ENCODE measurements at places on chromosomes 1 and 21.

DNA sequence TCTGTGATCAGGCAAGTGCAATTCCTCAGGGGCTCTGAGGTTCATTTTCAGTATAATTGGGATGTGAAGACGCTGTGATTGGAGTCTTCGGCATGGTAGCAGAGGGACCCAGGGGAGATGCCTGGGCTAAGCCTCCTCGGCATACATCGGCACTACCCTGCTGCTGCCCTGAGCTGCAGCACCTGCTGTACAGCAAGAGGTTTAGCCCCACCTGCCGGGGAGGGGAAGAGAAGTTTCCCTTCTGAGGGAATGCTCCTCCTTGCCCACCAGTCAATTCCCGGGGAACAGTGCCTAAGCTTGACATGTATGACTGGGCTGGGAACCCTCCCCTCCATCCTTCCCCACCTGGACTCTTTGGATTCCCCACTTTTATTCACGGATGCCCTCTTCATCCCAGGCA lies 24.9 kb downstream of the CNIH3 start:
- H3K27me3 ChIP-seq: no peaks in the 10 kb centered on the region
- no peak overlapping the region for H3K4me3 ChIP-seq
- H3K36me3 ChIP-seq: no peaks in the 10 kb centered on the region
- no peak overlapping the region for H3K27ac ChIP-seq

- no peak overlapping the region for H3K27ac ChIP-seq
- no peak for DNase-seq
- H3K4me1 ChIP-seq: no peaks in the 10 kb centered on the region
- H3K27me3 ChIP-seq: peaks cover 6% of the 10 kb centered on the region
- no peak overlapping the region for H3K4me3 ChIP-seq
Measured at GRCh38 chr1:56838759-56839158, 15.8 kb upstream of the C8A start.

GRCh38 chr1:231139125-231139649 lies 22.7 kb upstream of the TRIM67 start:
- no peaks in the 10 kb centered on the region for H3K36me3 ChIP-seq
- no peak overlapping the region for H3K27ac ChIP-seq
- no peaks in the 10 kb centered on the region for H3K4me1 ChIP-seq
- no peak overlapping the region for H3K4me3 ChIP-seq
- no peak for DNase-seq

DNA sequence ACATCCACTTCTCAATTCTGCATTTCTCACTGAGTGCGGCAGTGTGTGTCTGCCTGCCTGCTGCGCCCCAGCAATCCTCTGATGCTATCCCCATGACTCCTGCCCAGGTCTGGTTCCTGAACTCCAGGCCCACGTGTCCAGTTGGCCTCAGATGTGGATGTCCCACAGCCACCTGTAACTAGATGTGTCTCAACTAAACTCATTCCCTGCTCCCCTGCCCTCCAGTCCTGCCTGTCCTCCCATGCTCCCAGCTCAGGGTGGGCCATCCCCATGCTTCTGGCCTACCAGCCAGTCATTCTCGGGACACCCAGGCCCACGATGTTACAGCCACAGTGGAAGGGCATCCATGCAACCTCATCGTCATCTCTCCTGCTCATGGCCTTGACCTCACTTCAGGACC lies 76.8 kb downstream of the STUM start:
- DNase-seq: no peak
- no peaks in the 10 kb centered on the region for H3K27me3 ChIP-seq
- no peak overlapping the region for H3K4me3 ChIP-seq
- no peak overlapping the region for H3K27ac ChIP-seq
- H3K4me1 ChIP-seq: peaks cover 25% of the 10 kb centered on the region

DNA sequence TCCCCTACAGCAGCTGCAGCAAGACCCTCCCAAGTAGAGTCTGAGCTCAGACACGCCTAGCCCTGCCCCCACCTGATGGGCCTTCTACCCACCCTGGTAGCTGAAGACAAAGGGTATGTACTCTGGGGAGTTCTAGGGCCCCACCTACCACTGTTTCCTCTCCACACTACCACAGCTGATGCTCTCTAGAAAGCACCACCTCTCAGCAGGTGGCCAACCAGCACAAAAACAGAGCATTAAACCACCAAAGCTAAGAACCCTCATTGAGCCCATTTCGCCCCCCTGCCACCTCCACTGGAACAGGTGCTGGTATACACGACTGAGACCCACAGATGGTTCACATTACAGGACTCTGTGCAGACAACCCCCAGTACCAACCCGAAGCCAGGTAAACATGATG lies 258.9 kb downstream of the SETD4 start:
- H3K36me3 ChIP-seq: no peaks in the 10 kb centered on the region
- peaks cover 5% of the 10 kb centered on the region for H3K27me3 ChIP-seq
- no peak overlapping the region for H3K4me3 ChIP-seq
- DNase-seq: no peak
- H3K27ac ChIP-seq: no peak overlapping the region

DNA sequence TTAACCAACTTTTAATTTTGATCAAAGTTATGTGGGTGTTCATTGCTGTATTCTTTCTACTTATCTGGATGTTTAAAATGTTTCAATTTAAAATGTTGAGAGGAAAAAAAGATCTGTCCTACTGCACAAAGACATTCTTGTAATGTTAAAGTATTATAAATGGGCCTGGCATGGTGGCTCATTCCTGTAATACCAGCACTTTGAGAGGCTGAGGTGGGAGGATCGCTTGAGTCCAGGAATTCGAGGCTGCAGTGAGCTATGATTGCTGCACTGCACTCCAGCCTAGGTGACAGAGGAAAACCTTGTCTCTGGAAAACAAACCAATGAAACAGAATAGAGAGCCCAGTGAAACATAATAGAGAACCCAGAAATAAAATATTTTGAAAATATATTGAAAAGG lies 65.5 kb upstream of the LRRC8B start:
- H3K27me3 ChIP-seq: peaks cover 27% of the 10 kb centered on the region
- H3K27ac ChIP-seq: no peak overlapping the region
- H3K4me1 ChIP-seq: peaks cover 7% of the 10 kb centered on the region
- DNase-seq: no peak

DNA sequence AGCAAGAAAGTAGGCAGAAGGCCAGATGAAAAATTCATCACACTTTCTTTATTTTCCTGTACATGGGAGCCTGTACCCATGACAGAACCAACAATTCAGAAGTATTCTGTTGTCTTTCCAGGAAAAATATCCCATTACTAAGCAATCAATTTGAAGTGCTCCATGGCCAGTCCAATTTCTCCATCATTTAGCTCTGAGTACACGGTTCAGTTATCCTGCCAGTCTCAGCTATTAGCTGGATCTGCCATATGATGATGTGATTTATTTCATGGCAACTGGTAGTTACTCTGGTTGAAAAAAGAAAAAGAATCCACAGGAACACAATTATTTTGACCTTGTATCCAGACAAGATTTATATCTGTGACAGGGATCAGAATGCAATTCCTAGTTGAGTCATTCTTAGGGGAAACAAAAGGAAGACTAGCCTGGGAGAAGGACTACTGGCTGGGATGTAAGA lies 70.6 kb upstream of the GORAB start:
- H3K36me3 ChIP-seq: no peaks in the 10 kb centered on the region
- peaks cover 24% of the 10 kb centered on the region for H3K27me3 ChIP-seq
- no peak overlapping the region for H3K4me3 ChIP-seq
- no peak overlapping the region for H3K27ac ChIP-seq

DNA sequence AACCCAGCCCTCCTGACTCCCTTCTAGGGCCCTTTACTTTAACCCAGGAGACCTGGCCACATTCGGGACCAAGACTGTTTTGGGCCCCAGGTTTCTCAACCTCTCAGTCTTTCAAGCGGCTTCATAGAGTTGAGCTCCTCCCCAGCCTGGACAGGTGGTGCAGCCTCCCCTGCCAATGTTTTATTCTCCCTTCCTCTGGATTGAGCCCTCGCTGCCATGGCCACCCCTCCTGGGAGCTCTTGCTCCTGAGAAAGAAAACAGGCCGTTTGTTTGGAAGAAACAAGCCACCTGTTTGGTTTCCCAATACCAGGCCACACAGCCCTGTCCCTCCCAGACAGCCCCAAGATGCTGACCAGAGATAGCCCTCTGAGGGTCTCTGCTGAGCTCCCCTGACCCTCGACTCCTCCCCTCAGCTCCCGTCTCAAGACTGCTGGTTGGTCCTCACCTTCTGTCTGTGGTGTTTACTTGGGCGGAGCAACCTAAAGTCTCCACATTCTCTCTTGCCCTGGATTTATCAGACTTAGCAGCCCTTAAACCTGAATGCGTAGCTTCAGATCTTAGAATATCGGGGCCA lies 3.3 kb downstream of the TMEM51 start:
- no peak for DNase-seq
- no peaks in the 10 kb centered on the region for H3K36me3 ChIP-seq
- H3K27me3 ChIP-seq: peaks cover 16% of the 10 kb centered on the region

- H3K27ac ChIP-seq: no peak overlapping the region
- H3K27me3 ChIP-seq: no peaks in the 10 kb centered on the region
- H3K4me3 ChIP-seq: no peak overlapping the region
- no peak for DNase-seq
- peaks cover 10% of the 10 kb centered on the region for H3K36me3 ChIP-seq
- no peaks in the 10 kb centered on the region for H3K4me1 ChIP-seq
Measured at GRCh38 chr1:10326251-10326650, 72.6 kb upstream of the PGD start.

GRCh38 chr1:112247036-112247597 lies 148.9 kb upstream of the CTTNBP2NL start:
- H3K27ac ChIP-seq: no peak overlapping the region
- no peaks in the 10 kb centered on the region for H3K36me3 ChIP-seq
- H3K4me3 ChIP-seq: no peak overlapping the region
- DNase-seq: no peak

- H3K36me3 ChIP-seq: peaks cover 2% of the 10 kb centered on the region
- no peaks in the 10 kb centered on the region for H3K27me3 ChIP-seq
- H3K27ac ChIP-seq: no peak overlapping the region
- peaks cover 34% of the 10 kb centered on the region for H3K4me1 ChIP-seq
Measured at GRCh38 chr1:18921516-18922251, 19.3 kb upstream of the ALDH4A1 start.

GRCh38 chr1:14778898-14779865 lies 180.7 kb downstream of the KAZN start:
- H3K36me3 ChIP-seq: no peaks in the 10 kb centered on the region
- no peak overlapping the region for H3K4me3 ChIP-seq
- H3K27me3 ChIP-seq: peaks cover 6% of the 10 kb centered on the region
- H3K27ac ChIP-seq: no peak overlapping the region
- DNase-seq: peak; percentile 53
- H3K4me1 ChIP-seq: peaks cover 2% of the 10 kb centered on the region

DNA sequence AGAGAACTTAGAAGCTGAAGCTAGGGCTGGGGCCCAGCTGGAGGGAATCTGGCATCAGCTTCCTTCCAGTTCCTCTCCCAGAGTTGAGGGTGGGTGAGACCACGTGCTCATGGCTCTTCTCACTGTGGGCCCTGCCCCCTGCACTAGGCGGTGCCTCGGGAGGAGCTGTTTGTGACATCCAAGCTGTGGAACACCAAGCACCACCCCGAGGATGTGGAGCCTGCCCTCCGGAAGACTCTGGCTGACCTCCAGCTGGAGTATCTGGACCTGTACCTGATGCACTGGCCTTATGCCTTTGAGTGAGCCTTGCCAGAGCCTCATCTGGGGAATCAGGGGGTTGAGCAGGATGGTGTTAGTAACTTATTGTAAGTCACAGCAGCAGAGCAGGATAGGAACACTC lies 16.1 kb downstream of the AKR1A1 start:
- H3K36me3 ChIP-seq: peaks cover 34% of the 10 kb centered on the region
- H3K27me3 ChIP-seq: no peaks in the 10 kb centered on the region
- no peak for DNase-seq
- peaks cover 3% of the 10 kb centered on the region for H3K4me1 ChIP-seq

DNA sequence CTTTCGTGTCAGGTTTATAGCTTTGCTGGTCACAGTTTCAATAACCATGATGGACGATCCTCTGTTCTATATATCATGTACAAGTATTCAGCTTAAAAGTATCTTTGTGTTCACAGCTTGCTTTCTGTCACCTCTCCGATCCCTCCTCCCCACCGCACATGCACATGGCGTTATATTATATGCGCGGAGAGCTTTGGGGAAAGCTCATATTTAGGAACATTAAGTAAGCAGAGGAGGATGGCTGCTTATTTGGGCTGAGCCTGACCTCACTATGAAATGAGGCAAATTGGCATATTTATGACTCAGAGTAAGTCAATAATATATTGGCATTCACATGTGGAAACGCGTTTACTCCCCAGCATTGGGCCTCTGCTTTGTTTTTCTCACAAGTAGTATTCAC lies 360.5 kb downstream of the HLX start:
- H3K36me3 ChIP-seq: no peaks in the 10 kb centered on the region
- peaks cover 6% of the 10 kb centered on the region for H3K27me3 ChIP-seq
- H3K4me1 ChIP-seq: no peaks in the 10 kb centered on the region

DNA sequence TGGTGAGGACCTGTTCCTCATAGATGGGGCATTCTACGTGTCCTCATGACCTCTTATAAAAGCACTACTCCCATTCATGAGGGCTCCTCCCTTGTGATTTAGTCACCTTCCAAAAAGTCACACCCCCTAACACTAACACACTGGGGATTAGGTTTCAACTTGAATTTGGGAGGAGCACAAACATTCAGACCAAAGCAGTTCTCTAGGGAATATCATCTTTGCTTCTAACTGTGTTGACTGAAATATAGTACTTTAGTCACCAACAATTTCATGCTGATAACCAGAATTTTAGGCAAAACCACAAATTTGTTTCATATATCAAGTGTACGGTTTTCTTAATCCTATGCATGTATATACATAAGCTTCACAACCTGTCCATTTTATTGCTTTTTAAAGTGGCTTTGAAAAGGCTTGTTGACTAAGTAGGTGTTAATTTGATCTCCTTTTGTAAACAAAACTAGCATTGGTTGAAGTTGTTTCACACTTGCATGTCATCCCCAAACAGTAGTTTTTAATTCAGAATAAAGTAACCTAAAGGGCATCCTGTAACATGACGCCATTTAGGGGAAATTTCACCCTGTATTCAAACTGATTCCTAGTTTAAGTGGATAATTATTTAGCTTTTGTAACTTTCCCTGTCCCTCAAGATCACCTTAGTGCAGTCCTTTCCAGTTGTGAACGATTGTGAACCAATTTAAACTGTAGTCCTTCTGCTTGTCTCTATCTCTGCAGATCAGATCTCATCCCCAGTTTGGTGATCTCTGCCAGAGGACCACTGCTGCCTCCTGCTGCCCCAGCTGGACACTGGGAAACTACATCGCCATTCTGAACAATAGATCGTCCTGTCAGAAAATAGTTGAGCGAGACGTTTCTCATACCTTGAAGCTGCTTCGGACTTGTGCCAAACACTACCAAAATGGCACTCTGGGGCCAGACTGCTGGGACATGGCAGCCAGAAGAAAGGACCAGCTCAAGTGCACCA lies 141.1 kb downstream of the TLR5 start:
- no peak overlapping the region for H3K4me3 ChIP-seq
- DNase-seq: no peak
- no peaks in the 10 kb centered on the region for H3K4me1 ChIP-seq
- H3K27ac ChIP-seq: no peak overlapping the region

GRCh38 chr1:110035236-110035752 lies 870 bp downstream of the STRIP1 start:
- peak overlapping the region; percentile 79 for H3K27ac ChIP-seq
- peaks cover 10% of the 10 kb centered on the region for H3K36me3 ChIP-seq
- DNase-seq: no peak
- H3K4me3 ChIP-seq: peak overlapping the region; percentile 91
